Fibroblast of skin of scalp (primary cell): ENCODE measurements at places on chromosomes 2 and 18.

- no peak for DNase-seq
Observed at GRCh38 chr18:31267823-31268481, 50.0 kb upstream of the DSG1 start.

GRCh38 chr2:230723363-230723762, 10.7 kb downstream of the CAB39 start:
- no peak for DNase-seq

- DNase-seq: no peak
Observed at GRCh38 chr2:44805401-44806235, 135.9 kb upstream of the SIX3 start.

DNA sequence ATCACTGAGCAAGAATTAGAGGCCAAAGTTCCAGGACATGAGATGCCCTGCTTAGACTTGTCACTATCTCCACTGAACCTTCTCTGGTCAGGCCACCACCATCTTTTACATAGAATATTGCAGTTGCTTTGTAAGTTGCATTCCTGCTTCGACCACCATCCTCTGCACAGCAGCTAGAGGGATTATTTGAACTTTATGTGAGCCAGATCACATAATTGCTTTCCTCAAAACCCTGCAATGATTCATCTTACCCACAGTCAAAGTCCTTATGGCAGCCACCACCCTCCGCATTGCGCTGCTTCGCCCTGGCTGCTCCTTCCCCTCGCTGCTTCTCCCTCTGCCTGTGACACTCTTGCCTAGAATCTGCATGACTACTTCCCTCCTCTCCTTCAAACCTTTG, 111.3 kb downstream of the EML6 start:
- DNase-seq: peak; percentile 18

DNA sequence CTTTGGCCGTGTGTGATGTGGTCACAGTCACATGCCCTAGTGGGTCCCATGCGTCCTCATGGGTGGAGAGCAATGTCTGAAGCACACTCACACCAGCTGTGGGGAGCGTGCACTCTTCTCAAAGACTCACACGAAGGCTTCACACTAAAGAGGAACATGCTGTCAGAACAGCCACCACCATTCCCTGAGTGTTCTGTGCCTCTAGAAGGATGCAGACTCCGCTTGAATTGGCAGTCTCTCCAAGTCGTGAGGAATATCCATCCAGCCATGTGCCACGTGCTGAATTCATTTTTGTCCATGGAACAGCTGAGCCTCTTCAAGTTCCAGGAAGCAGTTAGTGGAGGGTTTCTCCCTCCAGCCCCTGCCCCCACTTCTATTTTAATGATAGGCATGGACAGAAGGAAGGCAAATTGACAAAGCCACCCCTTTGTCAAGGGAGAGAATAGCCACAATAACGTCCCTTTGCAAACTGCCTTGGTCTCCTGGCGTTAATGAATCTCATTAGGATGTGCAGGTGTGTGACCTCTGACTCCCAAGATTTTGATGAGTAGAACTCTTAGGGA, 464.3 kb upstream of the ID2 start:
- peak; percentile 51 for DNase-seq

DNA sequence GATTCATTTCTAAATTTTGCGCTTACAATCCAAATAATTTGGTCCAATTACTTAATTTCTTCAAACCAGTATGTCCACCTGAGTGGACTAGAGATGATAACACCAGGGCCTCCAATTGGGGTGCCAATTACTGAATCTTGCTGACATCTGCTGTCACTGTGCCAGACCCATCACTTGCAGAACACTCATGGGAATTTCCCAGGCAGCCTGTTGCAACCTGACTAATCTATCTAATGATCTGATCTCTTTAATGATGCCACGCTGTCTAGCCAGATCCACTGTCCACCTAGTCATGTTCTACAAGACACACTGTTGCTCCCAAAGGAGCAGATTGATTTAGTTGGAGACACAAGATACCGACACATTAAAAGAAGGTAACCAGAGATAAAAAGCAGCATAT, 11.8 kb upstream of the LRP1B start:
- no peak for DNase-seq

- DNase-seq: no peak
Observed at GRCh38 chr2:195636890-195637289, 20.1 kb upstream of the SLC39A10 start.

- no peak for DNase-seq
Observed at GRCh38 chr2:231461516-231461971, 2.7 kb downstream of the NCL start.

- no peak for DNase-seq
Observed at GRCh38 chr2:10378189-10378588, 69.9 kb downstream of the ODC1 start.
